Pericardium fibroblast (primary cell): ENCODE measurements at places on chromosomes 4 and X. TPM values are rescaled to one million over a fixed set of nuclear protein-coding genes. Genes with fewer than 3 reads are reported as not detected.

Gene ASMT
- total RNA-seq = not detected in 2 replicates

Gene WWC2
- total RNA-seq = 11.3 and 21.8 TPM in 2 replicates

Gene CSAG3
- not detected in 2 replicates for total RNA-seq

Gene SLC26A1
- total RNA-seq = under 0.01 and 0.09 TPM in 2 replicates

Gene QRFPR
- not detected in 2 replicates for total RNA-seq

Gene DGAT2L6
- not detected in 2 replicates for total RNA-seq

Gene FGFRL1
- total RNA-seq = 36.3 and 44.0 TPM in 2 replicates

Gene CPLX1
- 0.34 and 0.47 TPM in 2 replicates for total RNA-seq

Gene SLITRK4
- total RNA-seq = 11.2 and 13.2 TPM in 2 replicates

Gene AMTN
- not detected in 2 replicates for total RNA-seq

Gene MRFAP1
- 210 and 238 TPM in 2 replicates for total RNA-seq

Gene HSFX2
- total RNA-seq = 0.68 TPM in 1 of 2 replicates, not detected in the other

Gene CT55
- total RNA-seq = not detected in 2 replicates

Gene ATOH1
- not detected in 2 replicates for total RNA-seq

Gene NXF2B
- not detected in 2 replicates for total RNA-seq

Gene EMCN
- 1.4 TPM in 1 of 2 replicates, not detected in the other for total RNA-seq

Gene KLHL34
- total RNA-seq = under 0.01 TPM in 1 of 2 replicates, not detected in the other

Gene ABCG2
- total RNA-seq = under 0.01 and 0.23 TPM in 2 replicates

Gene HMGN5
- 2.3 TPM in 1 of 2 replicates, not detected in the other for total RNA-seq

Gene TLR6
- total RNA-seq = 1.3 and 2.5 TPM in 2 replicates

Gene SPINK2
- total RNA-seq = not detected in 2 replicates

Gene CT83
- not detected in 2 replicates for total RNA-seq

Gene FRMD7
- total RNA-seq = not detected in 2 replicates

Gene GPR82
- total RNA-seq = not detected in 2 replicates

Gene HGFAC
- total RNA-seq = not detected in 2 replicates

Gene MAPK10
- total RNA-seq = 3.2 and 6.9 TPM in 2 replicates

Gene CXCL8
- 2.0 and 4.0 TPM in 2 replicates for total RNA-seq

Gene MAGEA2B
- not detected in 2 replicates for total RNA-seq

Gene GATA1
- not detected in 2 replicates for total RNA-seq

Gene SHROOM2
- total RNA-seq = 1.4 and 4.2 TPM in 2 replicates

Gene BEX2
- total RNA-seq = 1.5 and 3.2 TPM in 2 replicates

Gene AGA
- total RNA-seq = 5.8 and 13.4 TPM in 2 replicates

Gene TAB3
- total RNA-seq = 8.6 and 9.1 TPM in 2 replicates

Gene MTMR8
- total RNA-seq = not detected in 2 replicates

Gene GPR173
- total RNA-seq = 1.5 and 2.5 TPM in 2 replicates

Gene AREG
- total RNA-seq = 0.51 and 1.1 TPM in 2 replicates

Gene HDX
- 0.82 and 1.9 TPM in 2 replicates for total RNA-seq

Gene EDA2R
- total RNA-seq = 2.0 and 13.9 TPM in 2 replicates

Gene PDE6B
- 1.4 and 7.6 TPM in 2 replicates for total RNA-seq

Gene GUCY1A1
- total RNA-seq = 0.12 and 0.77 TPM in 2 replicates

Gene FAM120C
- total RNA-seq = 2.5 and 5.6 TPM in 2 replicates

Gene CLGN
- 0.43 and 0.47 TPM in 2 replicates for total RNA-seq

Gene BEND2
- total RNA-seq = not detected in 2 replicates

Gene ATP8A1
- total RNA-seq = 0.70 and 0.85 TPM in 2 replicates

Gene SLC49A3
- total RNA-seq = 5.7 and 7.6 TPM in 2 replicates

Gene MGARP
- 16.0 and 40.5 TPM in 2 replicates for total RNA-seq

Gene DMRTC1B
- total RNA-seq = not detected in 2 replicates

Gene ARR3
- not detected in 2 replicates for total RNA-seq

Gene ADGRL3
- 1.0 and 3.7 TPM in 2 replicates for total RNA-seq

Gene PDZD11
- total RNA-seq = 50.2 and 62.2 TPM in 2 replicates

Gene BTK
- 0.17 TPM in 1 of 2 replicates, not detected in the other for total RNA-seq

Gene DUSP9
- total RNA-seq = 0.93 TPM in 1 of 2 replicates, not detected in the other

Gene ADAMTS3
- 3.0 and 4.4 TPM in 2 replicates for total RNA-seq
